ENCODE measurements at places on chromosomes 3 and 15.

GRCh38 chr3:164641071-164641470 is 437.2 kb downstream of the SI start:
- DNase-seq: no peak

DNA sequence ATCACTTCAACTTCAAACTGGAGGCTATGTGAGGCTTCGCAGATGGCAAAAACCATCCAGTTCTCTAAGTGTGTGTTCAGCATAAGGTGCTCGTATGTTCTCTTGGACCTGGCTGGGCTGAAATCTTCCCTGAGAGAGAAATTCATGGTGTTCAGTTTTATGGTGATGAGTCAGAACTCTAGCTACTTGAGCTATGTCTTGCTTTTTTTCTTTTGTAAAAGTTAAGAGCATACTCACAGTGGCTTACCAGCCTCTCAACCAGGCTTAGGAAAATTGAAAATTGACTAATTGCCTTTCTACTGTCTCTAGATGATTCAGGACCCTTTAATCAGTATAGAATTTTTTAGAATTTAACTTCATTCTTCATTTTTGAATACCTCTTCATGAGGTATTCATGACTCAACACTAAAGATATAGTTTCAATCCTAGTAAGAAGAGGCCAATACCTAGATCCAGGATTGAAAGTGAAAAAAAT is 617.5 kb downstream of the TBL1XR1 start:
- no peak for DNase-seq

DNA sequence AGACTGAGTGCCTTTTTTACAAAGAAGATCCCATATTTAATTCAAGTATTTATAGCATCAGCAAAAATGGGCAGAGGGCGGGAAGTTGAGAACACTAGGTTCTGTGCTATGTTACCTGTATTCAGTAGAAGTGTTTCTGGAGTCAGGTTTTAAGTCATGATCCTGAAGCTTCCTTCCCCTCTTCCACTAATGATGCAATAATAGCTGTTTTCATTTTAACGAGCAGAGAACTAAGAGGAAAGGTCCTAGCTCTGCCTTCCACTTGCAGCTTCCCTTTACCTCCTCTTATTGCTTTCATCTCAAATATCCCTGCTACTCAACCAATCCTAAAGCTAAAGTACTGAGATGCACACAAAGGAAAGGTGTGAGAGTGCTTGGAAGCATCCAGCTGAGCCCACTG is 16.9 kb upstream of the TMOD3 start:
- DNase-seq: no peak

- DNase-seq: no peak
Observed at GRCh38 chr15:88684345-88684744, 45.5 kb downstream of the ISG20 start.

DNA sequence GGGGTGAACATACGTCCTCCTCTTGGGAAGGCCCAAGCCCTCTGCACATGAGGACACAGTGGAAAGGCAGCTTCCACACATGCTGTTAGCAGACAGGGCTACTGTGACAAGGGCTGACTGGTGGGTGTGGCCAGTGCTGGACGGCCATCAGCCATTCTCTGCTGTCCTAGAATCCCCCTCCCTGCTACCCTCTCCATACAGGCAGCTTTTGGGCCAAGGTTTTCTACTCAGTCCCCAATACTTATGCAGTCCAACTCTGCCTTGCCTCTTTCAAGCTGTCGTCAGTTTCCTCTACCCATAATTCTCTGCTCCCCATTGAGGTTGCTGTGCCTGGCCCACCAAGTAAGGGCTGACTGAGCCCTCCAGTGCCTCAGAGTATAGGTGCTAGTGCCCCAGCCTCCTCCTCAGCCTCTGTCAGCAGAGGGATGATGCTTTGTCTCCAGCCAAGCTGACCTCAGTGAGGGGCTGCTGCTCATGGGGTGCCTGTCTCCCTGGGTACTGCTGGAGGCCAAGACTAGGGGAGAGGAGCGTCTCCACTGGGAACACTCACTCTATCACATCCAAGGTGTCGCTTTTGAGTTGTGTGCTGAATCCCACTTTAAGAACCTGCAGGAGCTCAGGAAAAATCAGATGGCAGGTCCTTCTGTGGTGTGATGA is 2.8 kb downstream of the LOXL1 start:
- no peak for DNase-seq

DNA sequence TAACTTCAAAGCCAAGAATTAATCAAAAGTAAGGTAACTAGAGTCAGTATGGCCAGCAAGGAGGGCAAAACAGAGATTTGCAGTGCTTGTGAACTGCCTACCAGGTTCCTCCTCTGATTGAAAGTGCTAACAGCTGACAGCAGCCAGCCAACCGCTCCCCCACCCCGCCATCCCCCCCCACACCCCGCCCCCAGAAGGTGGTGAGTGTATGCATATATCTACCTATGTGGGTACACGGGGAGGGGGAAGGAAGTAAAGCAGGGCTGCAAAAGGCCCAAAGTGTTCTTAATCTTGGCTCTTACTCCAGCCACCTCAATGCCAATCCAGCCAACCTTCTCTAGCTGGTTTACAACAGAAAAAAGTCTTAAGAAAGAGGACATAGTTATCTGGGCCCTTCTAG is 50.7 kb downstream of the RAF1 start:
- DNase-seq: no peak

GRCh38 chr3:49889296-49889695 is 14.4 kb downstream of the MST1R start:
- no peak for DNase-seq

DNA sequence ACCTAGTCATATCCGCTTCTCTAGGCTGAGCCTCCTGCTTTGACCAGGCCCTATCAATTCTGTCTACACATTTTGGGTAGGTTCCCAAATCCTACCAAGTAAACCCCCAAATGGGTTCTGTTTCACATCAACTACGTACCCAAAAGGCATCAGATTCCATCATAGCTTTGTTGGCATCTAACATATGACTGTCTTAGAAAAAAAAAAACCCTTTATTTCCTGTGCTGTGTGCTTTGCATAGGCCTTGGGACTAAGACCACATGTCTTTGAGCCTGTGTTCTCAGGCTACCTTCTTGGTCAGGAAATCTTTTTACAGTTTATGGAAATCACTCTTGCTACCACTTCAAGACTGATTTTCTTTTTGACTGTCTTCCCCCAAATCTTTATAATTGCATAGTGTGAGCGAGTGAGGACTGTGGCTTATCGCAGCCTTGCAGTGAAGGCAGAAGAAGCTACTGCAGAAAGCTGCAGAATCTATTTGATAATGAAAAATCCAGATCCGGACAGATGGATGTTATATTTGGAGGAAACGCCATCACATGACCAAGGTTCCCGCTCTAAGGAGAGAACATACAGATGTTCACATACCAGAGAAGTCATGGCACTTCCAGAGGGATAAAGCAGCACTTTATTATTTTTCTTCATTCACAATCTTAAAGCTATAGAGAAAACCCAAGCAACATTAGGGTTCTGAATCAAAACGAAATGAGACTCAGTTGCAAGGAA is 111.2 kb downstream of the EOMES start:
- no peak for DNase-seq

- DNase-seq: no peak
Observed at GRCh38 chr3:116776880-116777785, 67.6 kb downstream of the TUSC7 start.

- no peak for DNase-seq
Observed at GRCh38 chr3:123372686-123373473, 76.0 kb downstream of the ADCY5 start.

Measured in RWPE1 (cell line).